Lower lobe of right lung (tissue), 2 donors: ENCODE measurements at places on chromosomes 6 and 20. TPM values are rescaled to one million over a fixed set of nuclear protein-coding genes. Genes with fewer than 3 reads are reported as not detected.
A peak's percentile ranks its signal among the peaks of the same experiment; 100 is the strongest.

- H3K4me3 ChIP-seq, result no peak overlapping the region
- H3K27me3 ChIP-seq, result no peaks in the 10 kb centered on the region
- no peaks in the 10 kb centered on the region for H3K4me1 ChIP-seq
- DNase-seq, result no peak
- H3K36me3 ChIP-seq, result no peaks in the 10 kb centered on the region
Measured at GRCh38 chr6:74170118-74170517, 474.1 kb downstream of the CD109 start.

DNA sequence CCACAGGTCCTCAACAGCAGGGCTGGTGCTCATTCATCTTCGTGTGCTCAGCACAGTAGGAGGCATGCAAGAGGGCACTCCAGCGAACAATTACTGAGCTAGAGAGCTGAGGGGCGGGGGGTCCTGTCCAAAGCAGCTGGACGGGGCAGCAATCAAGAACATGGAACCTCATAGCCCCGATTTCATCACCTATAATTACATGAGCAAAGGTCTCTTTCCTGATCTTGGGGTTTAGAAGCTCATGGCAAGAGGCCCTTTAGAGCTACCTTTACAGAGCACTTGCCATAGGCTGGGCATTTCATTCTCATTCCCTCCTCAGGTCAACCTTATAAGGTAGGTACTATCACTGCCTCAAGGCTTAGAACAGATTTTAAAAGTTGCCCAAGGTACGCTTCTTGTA lies 10.4 kb downstream of the MOCS1 start:
- no peaks in the 10 kb centered on the region for H3K27me3 ChIP-seq
- H3K27ac ChIP-seq, result peak overlapping the region; percentile 36
- DNase-seq, result no peak
- H3K36me3 ChIP-seq, result peaks cover 50% of the 10 kb centered on the region

OSBPL2 gene
- total RNA-seq, result 56.0 TPM

ARMC12 gene
- total RNA-seq, result not detected

PGC gene
- 947 TPM for total RNA-seq
